Astrocyte of the cerebellum (primary cell): ENCODE measurements at places on chromosomes 5 and 9.

DNA sequence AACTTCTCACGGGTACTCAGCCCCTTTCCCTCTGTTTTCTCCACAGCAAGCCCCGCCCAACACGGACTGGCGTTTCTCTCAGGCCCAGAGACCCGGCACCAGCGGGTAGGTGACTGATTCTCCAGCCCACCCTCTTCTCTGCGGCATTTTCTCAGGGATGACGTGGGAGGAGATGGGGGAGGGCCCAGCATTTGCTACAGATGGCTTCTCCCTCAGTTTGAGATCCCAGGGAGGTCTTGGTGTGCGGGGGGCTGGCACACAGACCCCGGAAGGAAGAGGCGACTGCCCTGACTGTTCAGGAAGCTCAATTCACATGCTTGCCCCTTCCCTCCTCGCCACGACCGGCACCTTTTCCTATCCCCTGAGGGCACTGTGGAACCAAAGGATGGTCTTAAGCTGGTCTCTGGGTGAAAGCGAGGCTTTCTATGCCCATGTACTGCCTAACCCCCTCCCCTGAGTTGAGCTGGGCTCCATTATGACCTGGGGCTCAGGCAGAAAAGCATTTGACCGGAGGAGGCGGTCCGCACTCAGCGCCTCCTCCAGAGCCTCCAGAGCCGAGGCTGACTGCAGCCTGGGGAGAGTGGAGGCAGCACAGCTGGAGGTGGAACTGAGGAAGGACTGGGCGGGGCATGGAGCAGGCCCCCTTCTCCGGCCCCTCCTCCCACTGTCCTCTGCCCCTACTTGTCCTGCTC, 6.0 kb downstream of the PCDHGC5 start:
- DNase-seq, result no peak

DNA sequence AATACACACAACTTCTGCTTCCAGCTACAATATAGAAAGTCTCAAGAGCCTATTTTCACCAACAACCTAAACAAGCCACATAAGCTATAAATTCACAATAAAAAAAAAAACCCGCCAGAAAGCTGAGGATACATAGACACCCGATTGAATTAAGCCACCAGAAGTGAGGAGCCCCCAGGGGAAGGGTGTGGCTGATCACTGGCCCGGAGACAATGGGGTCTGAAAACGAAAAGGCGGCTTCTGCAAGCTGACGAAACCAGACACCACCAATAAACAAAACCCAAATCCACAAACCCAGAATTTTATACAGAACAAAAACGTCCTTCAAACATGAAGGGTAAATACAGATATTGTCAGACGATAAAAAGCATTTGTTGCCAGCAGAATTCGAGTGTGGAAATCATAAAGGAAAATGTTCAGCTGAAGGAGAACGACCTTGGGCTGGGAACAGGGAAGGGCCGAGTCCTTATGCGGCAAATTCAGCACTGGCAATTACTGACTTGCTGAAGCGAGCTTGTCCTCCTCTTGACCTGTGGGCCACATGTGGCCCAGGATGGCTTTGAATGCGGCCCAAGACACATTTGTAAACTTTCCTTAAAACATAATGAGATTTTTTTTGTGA, 39.6 kb upstream of the CEP72 start:
- no peak for DNase-seq

- DNase-seq, result no peak
These were observed 2075.1 kb upstream of the CDH9 start for GRCh38 chr5:29113516-29113915.

DNA sequence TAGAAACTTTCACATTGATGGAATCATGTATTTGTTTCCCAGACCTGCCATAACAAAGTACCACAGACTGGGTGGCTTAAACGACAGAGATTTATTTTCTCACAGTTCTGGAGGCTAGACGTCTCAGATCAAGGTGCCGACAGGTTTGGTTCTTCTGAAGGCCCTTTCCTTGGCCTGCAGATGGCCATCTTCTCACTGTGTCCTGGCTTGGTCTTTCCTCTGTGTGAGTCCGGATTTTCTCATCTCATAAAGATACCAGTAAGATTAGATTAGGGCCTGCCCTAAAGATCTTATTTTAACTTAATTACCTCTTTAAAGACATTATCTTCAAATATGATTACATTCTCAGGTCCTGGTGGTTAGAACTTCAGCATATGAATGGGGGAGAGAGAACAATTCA, 5.8 kb downstream of the USP20 start:
- no peak for DNase-seq

DNA sequence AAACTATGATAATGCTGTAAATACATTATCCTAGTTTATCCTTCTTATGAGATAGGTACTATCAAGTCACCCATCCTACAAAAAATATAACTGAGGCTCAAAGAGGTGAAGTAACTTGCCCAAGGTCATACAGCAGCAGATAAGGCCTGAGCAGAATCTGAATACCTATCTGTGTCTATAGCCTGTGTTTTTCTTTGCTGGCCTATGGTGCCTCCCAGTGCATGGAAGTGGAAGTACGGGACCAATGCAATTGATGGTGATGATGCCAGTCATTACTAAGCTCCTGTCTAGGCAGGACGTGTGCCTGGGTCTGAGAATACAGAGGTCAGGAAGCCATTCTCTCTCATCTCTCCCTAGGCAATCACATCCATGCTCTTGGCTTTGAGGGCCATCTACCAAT, 67.8 kb downstream of the FAT2 start:
- DNase-seq, result no peak

DNA sequence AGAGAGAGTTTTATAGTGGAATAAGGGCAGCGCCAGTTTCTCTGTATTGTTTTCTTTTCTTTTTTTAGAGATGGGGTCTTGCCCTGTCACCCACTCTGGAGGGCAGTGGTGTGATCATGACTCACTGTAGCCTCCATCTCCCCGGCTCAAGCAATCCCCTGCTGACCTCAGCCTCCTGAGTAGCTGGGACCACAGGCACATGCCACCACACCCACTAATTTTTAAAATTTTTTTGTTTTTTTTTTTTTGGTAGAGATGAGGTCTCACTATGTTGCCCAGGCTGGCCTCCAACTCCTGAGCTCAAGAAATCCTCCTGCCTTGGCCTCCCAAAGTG, 119.0 kb downstream of the PIK3R1 start:
- DNase-seq, result no peak

- DNase-seq, result no peak
These were observed 10.9 kb upstream of the PCDHB1 start for GRCh38 chr5:141040093-141040770.

- no peak for DNase-seq
These were observed 148.3 kb upstream of the NR3C1 start for GRCh38 chr5:143551820-143552251.

GRCh38 chr9:120610975-120611689, 31.2 kb upstream of the CDK5RAP2 start:
- DNase-seq, result no peak

DNA sequence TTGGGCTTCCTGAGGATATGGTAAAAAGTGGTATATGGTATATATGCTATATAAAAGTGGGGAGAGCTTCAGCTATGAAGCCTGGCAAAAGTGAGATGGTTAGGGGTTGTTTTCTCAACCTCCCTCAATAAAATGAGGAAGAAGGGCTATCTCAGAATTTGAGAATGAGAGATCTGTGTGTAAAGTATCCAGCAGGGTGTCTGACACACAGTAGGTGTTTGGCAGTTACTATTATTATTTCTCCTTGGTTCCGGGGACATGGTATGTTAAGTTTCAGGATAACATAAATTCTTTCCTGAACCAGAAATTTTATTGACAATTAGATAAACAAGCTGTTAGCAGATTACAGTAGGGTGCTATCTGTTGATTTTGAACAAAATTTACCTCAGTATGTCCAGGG, 94.1 kb downstream of the DENND1A start:
- DNase-seq, result no peak

GRCh38 chr9:133051281-133051900, 10.4 kb upstream of the CEL start:
- no peak for DNase-seq

DNA sequence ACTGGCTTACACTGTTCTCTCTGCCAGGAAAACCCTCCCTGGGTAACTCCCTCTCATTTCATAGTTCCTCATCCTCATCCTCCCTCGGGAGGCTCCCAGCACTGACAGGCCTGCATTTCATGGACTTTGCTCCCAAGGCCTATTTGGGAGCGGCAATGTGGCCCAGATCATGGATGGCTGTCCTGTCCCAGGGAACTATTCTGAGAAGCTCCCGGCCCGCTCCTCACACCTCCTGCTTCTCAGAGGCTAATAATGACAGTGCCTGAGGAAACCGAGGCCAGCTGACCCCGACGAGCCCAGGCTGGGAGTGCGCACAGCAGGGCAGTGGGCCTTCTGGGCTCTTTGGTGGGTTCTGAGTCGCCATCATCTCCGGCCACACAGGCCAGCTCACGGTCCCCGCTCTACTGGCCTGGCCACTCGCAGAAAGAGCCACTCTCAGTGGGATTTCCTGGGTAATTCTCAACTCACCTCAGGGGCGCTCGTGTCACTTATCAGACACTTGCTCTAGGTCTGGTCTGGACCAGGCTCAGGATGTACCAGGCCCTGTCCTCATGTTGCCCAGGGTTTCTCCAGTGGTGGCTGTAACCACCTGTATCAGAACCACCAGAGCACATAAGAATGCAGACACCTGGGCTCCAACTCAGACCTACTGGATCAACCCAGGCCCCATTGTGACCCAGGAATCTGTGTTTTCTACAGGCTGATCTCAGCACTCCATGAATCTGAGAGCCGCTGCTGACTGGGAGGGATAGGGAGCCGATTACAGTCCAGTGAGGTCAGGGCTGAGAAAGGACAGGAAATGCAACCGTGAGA, 2.0 kb upstream of the DOLPP1 start:
- DNase-seq, result no peak

GRCh38 chr9:113504725-113505590, 41.4 kb downstream of the RGS3 start:
- no peak for DNase-seq

DNA sequence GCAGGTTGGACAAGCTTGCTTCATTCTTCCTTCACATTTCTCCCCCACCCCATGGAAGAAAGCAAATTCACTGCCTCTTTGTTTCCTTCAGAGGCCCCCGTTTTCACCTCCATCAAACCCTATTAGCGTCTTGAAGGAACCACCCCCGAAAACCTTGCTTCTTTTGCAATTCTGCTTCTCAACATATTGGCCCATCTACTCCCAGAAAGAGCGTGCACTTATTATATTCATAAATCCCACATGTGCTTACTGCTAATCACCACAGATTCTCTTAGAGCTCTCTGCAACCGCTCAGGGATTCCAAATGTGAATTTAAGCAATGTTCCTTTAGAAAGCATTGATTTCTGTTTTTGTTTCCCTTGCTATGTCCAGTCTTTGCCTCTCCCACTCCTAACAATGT, 1.1 kb downstream of the F2RL2 start:
- DNase-seq, result no peak
